CD14-positive monocyte (primary cell): ENCODE measurements at places on chromosomes 6 and 20. TPM values are rescaled to one million over a fixed set of nuclear protein-coding genes. Genes with fewer than 3 reads are reported as not detected.

- DNase-seq = no peak
Observed at GRCh38 chr6:168194732-168195567, 115.9 kb upstream of the FRMD1 start.

- no peak for DNase-seq
Observed at GRCh38 chr6:57193177-57193576, 21.1 kb downstream of the BAG2 start.

DNA sequence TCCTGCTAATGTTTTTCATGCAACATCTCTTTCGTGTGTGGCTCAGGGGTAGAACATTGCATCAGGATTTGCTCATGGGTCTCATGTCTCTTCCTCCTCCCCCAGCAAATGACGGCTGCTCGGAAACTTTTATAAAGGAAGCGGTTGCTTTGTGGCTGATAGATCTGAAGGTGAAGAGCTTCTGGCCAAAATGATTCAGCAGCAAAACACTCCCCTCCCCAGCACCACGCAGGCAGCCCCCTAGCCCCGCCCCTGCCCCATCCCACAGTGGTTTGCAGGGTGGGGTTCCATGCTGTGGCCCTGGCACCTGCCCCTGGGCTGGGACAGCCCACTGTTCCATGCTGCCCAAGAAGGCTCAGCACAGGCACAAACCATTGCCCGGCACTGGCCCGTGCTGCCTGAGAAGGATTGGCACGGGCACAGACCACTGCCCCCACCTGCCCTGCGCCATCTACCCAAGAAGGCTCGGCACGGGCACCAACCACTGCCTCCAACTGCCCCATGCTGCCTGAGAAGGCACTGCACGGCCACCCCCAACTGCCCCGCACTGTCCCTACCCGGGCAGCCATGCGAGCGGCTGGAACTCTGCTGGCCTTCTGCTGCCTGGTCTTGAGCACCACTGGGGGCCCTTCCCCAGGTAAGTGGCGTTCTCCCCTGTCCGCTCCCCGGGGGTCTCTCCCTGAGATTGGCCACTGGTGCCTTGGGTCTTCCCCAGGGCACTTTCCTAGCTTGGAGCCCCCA, at the start of gene CST7:
CST7 (plus strand) TSS at position 331 of the 741 bp plus-strand sequence; CDS start at position 568, 237 bp downstream.
- peak; percentile 62 for DNase-seq

DNA sequence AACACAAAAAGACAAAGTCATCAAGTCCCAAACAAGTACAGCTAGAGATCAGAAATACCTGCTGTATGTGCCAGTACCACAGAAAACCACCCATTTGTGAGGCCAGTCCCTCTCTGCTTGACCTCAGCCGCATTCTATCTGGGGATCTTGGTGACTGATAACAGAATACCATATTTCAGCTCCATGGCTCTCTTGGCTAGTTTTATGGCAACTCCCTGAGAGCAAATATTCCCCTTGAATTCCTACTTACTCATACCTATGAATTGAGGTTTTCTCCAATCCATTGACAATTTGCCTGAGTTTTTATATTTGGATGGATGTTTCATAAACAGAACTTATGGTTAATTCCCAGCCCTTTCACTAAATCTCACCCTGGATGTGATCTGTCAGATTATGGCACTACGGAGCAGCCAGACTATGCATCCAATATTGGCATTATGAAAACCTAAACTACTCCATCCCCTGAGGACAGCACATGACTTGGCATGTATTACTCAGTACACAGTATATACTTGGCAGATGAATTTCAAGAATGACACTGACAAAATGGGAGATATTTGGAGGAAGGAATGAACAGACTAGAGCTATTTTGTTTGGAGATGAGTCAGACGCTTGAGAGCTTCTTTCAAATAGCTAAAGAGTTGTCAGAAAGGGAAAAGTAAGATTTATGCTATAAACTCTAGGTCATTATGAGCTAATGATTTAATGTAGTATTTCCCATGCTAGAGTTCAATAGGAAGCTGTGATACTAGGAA, 95.7 kb downstream of the PRDM1 start:
- DNase-seq = no peak

- DNase-seq = no peak
Observed at GRCh38 chr6:119348096-119348747, 1.3 kb downstream of the MAN1A1 start.

Gene DEFB132
- polyA plus RNA-seq = not detected

Gene TCP11
- not detected for polyA plus RNA-seq
